ENCODE measurements at places on chromosomes 2 and 18.
A peak's percentile ranks its signal among the peaks of the same experiment; 100 is the strongest.

DNA sequence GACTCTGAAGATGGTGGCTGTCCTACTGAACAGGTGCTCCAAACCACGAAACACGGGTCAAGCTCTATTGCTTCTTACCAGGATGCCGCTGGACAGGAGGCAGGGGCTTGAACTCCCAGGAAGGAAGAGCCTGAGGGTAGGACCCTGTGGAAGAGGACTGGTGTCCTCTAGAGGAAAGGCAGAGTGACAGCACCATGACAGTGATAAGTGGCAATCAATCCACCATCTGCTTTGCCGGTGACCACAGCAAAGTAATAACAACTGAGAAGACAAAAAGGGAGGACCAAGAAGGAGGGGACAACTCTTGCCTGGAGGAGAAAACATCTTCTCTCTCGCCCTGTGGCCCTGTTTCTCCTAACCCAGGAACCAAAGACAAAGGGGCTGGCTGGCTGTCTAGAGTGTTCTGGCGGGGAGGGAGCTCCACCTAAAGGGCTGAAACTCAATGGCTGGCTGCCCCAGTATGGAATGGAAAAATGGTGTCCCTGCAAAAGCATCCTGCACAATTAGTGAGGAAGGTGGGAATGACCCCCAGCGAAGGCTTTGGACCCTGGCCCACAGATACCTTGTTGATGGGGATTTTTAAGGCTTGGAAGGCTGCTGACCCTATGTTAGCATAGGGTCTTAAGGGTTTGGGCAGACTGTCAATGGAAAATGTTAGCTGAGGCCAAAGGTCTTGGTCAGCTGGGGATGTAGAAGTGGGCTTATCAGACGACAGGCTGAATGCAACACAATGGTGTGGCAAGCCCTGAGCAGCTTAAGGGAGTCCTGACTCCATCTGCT lies 35.4 kb downstream of the PROC start:
- peak; percentile 10 for DNase-seq

DNA sequence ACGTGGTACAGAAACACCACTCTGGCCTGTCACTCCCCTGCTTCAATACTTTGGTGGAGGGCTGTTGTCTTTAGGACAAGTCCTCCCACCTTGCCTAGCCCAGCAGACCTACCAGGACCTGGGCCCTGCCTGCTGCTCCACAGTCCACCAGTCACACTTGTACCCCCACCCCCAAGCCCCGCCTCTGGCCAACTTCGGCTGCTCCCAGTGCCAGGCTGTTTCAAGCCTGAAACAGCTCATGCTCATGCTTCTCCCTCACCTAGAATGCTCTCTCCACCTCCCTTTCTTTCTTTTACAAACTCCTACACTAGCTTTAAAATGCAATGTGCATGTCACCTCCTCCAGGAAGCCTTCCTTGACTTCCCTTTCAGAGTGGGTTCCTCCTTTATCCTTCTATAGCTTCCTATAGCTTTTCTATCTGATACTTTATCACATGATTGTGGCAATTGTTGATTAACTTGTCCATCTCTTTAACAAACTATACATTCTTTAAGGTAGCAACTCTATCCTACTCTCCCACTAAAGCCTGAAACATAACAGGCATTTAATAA lies 4.8 kb upstream of the OXER1 start:
- DNase-seq, result no peak

GRCh38 chr18:3186678-3187658 lies 32.8 kb downstream of the MYOM1 start:
- DNase-seq, result no peak

- DNase-seq, result no peak
Measured at GRCh38 chr2:165718610-165719210, 75.3 kb downstream of the GALNT3 start.

DNA sequence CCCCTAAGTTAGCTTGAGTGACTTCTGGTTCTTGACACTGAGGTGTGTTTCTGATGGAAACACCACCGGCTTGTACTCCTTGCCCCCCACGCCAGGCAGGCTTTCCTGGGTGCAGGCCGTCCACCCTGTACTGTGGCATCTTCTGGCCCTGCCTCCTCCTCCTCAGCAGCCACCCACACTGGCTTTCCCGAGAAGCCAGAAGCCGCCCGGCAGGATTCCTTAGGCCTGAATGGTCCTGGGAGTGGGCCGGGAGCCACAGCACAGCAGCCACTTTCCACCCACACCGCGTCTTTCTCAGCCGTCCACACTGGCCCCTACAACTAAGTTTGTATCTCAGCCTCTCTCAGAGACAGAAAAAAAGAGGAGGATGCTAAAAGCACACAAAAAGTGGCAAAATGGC lies 2.1 kb upstream of the HSBP1L1 start:
- no peak for DNase-seq

DNA sequence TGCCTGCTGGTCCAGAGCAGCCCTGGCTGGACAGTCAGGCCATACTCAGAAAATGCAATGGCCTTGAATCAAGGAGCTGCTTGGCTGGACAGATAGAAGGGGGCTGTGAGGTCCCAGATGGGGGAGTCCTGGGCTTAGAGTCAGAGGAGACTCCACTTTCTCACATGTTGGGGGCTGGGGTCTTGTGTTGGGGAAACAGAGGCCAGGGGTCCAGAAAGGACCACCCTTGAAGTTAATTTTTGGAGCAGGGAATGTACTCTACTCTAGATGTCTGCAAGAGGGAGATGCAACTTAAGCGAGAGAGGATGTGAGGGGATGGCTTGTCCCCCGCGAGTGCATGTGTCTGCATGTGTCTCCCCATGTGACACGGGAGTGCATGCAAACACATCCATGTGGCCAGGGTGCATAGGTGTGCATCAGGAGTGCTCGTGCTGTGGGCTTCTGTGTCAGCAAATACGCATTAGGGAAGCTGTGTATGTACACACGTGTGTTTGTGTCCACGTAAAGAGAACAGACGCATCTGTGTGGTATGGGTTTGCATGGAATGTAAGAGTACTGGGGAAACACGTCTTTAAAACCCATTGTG lies 303.2 kb downstream of the MYCN start:
- no peak for DNase-seq

GRCh38 chr18:3209859-3210569 lies 9.8 kb downstream of the MYOM1 start:
- DNase-seq, result no peak

- DNase-seq, result no peak
Measured at GRCh38 chr2:230492107-230492506, 76.1 kb downstream of the SP100 start.

DNA sequence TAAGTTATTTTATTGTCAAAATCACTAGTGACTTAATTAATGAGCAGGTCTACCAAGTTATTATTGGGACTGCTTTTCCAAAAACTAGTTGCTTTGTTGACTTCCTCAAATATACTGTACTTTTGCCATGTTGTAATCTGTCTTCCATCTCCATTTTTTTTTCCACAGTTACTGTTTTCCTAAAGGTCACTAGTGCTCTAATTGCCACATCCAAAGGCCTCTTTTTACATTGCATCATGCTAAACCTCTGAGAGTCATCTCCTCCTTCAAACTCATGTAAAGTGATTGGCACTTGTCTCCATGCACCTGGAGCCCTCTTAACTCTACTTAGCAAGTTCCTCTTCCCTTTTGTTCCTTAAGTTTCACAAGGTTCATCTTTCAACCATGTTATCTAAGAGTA lies 11.8 kb downstream of the PMAIP1 start:
- DNase-seq, result no peak

- peak; percentile 63 for DNase-seq
Measured at GRCh38 chr2:48527226-48527885, 2.6 kb upstream of the STON1 start.

DNA sequence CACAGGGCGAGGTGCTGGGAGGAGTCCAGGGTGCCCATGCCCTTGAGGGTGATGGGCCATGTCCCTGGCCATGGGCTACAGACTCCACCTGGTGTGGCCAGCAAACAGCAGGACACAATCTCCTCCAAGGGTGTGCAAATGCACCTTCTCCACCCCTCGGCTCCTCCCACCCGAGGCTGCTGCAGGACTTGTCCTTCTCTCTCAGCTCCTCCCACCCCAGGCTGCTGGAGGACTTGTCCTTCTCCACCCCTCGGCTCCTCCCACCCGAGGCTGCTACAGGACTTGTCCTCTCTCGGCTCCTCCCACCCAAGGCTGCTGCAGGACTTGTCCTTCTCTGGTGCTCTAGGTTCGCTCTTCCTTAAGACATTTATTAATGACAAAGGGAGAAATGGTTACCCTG lies 57.3 kb upstream of the SNTG2 start:
- no peak for DNase-seq

DNA sequence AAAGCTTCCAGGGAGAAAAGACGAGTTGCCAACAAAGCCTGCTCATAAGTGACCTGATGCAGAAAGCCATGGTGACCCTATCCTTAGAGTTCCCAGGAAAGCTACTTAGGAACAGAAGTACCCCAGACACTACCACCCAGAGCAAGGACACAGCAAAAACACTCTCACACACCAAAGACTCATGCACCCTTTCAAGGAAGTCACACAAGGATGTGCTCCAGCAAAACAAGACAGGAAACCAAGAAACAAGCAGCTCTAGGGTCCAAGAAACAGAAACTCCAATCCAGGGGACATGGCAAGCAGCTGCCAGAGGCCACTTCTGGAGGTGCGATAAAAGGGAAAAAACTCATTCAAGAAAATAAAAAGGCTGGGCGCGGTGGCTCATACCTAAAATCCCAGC lies 5.7 kb downstream of the KIF1A start:
- DNase-seq, result no peak

GRCh38 chr2:56202381-56203121 lies 18.8 kb downstream of the CCDC85A start:
- no peak for DNase-seq

- DNase-seq, result no peak
Measured at GRCh38 chr2:128543646-128544045, 225.0 kb upstream of the HS6ST1 start.

- no peak for DNase-seq
Measured at GRCh38 chr2:209671020-209671680, 100.5 kb upstream of the UNC80 start.

DNA sequence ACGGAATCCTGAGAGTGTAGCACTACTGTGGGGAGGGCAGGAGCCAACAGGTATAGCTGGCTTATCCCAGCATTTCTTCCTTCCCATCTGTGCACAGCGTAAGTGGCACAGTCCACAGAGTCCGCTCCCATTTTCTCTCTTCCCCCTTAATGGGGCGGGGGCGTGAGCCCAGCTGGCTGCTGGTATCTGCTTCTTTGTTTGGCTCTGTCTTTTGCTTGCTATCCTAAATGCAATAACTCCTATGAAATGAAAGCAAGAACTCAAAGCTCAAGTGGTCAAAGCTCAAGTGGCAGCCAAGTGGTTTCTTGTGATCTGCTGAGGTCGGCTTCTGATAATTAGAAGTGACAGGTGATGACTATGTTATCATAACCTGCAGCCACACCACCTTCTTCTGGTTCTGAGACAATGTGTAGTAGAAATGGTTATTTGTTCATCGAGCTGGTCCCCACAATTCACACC lies 192.7 kb downstream of the PLCL1 start:
- DNase-seq, result no peak

GRCh38 chr2:217746808-217747207 lies 256.0 kb downstream of the TNS1 start:
- DNase-seq, result peak; percentile 44

DNA sequence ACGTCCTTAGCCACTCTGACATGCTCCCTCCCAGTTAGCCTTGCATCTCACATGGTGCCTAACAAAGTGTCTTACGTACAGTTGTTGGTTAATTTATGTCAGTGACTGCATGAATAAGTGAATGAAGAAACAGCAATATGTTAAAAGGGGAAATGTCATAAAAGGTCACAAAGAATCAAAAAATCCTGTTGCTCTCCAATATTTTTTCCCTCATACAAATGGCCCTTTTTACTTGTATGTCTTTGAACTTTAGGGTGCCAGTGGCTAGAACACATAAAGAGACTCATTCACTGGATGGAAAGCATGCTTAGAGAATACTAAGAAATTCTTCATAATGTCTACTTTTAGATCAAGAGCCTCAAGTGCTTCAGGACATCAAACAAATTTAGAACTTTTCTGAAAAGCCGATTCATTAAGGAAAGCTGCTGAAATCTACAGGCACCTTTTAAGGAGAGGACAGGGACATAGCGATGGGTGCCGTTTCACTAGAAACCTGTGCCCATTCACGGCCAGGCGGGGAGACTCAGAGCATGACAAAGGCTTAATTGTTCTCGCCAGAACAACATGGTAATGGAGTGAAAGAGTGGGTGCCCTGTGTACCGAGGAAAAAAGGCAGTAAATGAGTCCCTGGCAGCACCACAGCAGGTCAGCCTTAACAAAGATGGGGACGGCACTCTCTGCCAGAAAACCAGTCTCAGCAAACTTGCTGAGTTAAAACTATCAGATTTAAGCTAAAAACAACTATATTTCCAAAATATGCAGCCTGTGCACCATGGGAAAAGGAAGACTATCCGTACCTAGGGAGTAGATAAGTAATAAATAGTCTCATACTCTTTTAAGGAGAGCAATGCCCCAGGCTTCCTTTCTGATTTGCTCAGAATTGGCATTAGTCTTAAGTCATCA lies 71.6 kb upstream of the SPTBN1 start:
- no peak for DNase-seq

GRCh38 chr2:224983712-224984554 lies 58.3 kb downstream of the DOCK10 start:
- DNase-seq, result peak; percentile 68

GRCh38 chr2:83784315-83784714 lies 674.8 kb downstream of the SUCLG1 start:
- DNase-seq, result no peak

DNA sequence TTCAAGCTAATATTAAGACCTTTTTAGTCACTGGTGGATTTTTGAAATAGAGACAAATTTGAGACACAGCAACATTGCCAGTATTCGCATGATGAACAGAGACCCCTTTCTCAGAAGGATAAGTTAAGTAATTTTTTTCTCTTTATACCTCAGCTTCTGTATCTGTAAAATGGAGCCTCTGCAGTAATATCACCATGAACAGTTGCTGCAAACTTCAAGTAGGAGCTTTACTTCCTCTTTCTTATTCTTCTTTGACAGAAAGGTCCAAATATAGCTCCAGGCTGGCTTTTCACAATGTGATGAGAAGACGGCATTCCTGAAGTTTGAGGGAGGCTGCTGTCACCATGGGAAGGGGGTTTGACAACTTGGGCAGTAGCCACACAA lies 158.7 kb downstream of the TDRD15 start:
- no peak for DNase-seq

DNA sequence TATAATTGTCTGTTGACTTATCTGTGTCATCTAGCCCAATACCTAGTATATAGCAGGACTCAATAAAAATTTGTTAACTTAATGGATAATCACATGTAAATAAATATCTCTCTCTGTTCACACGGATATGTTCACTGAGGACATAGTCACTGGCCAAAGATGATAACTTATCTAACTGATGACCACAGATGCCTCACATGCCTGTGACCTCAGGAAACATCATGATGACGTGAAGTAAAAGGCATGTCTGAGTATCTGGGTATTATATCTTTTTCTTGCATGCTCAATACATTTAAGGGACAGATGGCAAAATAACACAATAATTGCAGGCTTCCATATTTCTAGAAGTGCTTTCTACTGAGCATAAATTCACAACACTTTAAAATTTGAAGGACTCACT lies 41.4 kb upstream of the PARD3B start:
- DNase-seq, result no peak

All from fibroblast of upper back skin (primary cell).